ENCODE measurements at places on chromosomes 12 and 14.
A peak's percentile ranks its signal among the peaks of the same experiment; 100 is the strongest.

DNA sequence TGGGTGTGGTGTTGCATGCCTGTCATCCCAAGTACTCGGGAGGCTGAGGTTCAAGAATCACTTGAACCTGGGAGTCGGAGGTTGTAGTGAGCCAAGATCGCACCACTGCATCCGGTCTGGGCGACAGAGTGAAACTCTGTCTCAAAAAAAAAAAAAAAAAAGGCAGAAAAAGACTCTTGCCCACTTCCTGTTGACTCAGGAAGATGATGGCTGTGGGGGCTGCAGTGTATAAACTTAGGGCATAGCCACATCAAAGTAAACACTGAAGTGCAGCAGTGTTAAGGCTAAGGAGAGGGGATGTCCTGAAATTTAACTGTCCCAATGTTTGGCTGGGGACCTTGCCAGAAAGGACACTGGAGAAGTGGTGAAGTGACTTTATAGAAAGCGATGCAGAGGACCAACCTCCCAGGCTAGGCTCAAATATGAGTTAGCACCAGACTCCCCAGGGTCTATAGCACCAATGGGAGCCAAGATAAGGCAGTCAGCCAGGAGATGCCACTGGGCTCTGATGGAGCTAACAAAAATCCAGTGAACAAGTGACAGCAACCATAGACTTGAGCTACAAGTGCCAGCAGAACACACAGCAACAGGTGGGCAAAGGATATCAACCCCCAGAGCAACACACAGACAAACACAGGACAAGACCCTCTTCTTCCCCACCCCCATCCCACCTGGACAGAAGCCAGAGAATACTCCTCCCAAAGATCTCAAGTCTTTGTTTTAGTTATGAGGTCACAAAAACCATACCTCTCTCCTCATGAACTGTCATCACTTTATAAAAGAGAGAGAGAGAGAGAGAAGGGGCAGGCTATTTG is 28.0 kb downstream of the NELL2 start:
- DNase-seq: peak; percentile 31

GRCh38 chr14:72904840-72905561 is 11.1 kb upstream of the DPF3 start:
- DNase-seq: peak; percentile 43

DNA sequence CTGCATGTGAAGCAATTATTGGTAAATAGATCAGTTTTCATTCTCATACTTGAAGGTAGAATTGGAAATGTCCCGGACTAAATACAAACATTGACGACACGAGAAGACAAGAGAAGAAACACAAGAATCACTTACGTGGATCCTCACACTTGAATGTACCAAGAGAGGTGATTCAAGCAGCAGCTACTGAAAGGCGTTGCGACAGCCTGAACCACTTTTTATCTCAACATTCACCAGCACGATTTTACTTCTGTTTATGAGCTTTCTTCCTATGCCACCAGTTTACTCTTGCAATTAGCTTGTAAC is 3.6 kb upstream of the FZD10 start:
- DNase-seq: no peak

GRCh38 chr12:50647479-50647878 is 116.4 kb upstream of the ATF1 start:
- no peak for DNase-seq

GRCh38 chr12:128790221-128790620 is 33.5 kb downstream of the SLC15A4 start:
- DNase-seq: no peak

- DNase-seq: no peak
These were observed 1094.3 kb downstream of the VRK1 start for GRCh38 chr14:97891515-97891914.
